Left renal pelvis (tissue), 4 donors: ENCODE measurements at places on chromosomes 11 and 22. TPM values are rescaled to one million over a fixed set of nuclear protein-coding genes. Genes with fewer than 3 reads are reported as not detected.

Gene ESAM
- polyA plus RNA-seq = 67.8 TPM

Gene GGTLC3
- not detected for polyA plus RNA-seq

Gene RASL10A
- 0.33 TPM for polyA plus RNA-seq

Gene CELSR1
- 4.4 TPM for polyA plus RNA-seq

Gene OR4D5
- polyA plus RNA-seq = not detected

DNA sequence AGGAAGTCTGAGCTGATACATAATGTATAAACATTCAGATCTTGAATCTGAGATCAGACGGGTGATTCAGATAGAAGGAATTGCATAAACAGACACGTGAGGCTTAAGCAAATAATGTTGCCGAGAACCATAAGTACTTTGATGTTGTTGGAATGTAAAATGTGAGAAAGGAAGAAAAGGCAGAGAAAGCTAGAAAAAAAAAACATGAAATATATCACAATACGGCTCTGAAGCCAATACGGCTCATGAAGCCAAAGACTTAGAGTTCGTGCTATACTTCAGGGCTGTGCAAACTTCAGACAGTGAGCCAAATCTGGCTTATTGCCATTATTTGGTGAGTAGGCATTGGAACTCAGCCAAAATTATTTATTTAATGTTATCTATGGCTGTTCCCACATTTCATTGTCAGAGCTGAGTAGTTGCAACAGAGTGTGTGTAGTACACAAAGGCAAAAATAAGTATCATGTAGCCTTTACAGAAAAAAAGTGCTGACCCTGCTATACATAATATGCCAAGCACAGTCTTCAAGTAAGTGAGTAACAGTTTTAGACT lies 673.3 kb downstream of the CNTN5 start:
- DNase-seq = no peak

DNA sequence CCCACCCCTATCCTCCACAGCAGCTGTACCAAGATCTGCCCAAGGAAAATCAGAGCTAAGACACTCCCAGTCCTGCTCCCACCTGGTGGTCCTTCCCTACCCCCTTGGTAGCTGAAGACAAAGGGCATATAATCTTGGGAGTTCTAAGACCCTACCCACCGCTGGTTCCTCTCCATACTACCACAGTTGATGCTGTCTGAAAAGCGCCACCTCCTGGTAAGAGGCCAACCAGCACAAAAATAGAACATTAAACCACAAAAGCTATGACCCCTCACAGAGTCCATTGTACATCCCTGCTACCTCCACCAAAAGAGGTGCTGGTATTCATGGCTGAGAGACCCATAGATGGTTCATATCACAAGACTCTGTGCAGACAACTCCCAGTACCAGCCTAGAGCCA lies 161.5 kb upstream of the ARHGAP42 start:
- DNase-seq = no peak

GRCh38 chr11:133911171-133911570 lies 45.6 kb downstream of the IGSF9B start:
- DNase-seq = no peak

- no peak for DNase-seq
Observed at GRCh38 chr11:58639669-58640068, 17.2 kb downstream of the CNTF start.

GRCh38 chr11:64915376-64915887 lies 1.6 kb downstream of the ATG2A start:
- no peak for DNase-seq

DNA sequence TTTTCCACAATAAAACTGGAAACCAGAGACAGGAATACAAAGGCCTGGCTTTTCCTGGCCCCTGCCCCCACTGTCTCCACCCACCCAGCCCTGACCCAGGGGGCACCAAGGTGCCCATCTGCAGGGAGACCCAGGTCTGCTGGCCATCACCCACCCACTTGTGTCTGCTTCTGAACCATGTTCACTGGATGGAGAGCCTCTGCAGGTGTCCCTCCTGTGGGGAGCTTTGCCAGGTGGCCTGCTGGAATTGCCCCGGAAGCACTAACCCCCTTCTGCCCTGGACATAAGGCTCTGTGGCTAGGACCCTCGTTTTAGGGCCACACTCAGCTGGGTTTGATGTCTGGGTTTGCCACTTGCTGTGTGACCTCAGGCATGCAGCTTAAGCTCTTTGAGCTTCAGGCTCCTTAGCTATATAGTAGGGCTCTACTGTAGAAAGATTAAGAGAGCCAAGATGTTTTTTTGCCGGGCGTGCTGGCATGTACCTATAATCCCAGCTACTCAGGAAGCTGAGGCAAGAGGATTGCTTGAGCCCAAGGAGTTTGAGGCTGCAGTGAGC lies 3.9 kb downstream of the SCARF2 start:
- no peak for DNase-seq

GRCh38 chr11:68525336-68525735 lies 64.8 kb downstream of the PPP6R3 start:
- no peak for DNase-seq

DNA sequence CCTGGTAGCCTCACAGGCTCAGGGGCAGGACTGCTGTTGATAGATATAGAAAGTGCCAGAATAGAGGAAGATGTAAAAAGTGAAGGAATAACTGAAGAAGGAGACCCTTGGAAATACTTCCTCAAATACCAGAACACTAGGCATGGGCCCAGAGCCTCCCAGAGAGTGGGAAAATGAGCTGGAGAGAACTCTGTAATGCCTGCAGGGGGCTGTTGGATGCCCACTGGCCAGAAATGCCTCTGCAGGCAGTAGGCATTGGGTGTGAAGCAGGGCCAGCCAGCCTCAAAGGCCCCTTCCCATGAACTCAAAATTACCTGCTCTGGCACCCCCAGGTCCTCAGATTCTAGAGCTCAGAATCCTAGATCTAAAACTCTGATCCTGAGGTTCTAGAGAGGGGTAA lies 15.1 kb downstream of the P2RY2 start:
- no peak for DNase-seq

- no peak for DNase-seq
Observed at GRCh38 chr11:86383041-86383955, 8.6 kb downstream of the CCDC81 start.

DNA sequence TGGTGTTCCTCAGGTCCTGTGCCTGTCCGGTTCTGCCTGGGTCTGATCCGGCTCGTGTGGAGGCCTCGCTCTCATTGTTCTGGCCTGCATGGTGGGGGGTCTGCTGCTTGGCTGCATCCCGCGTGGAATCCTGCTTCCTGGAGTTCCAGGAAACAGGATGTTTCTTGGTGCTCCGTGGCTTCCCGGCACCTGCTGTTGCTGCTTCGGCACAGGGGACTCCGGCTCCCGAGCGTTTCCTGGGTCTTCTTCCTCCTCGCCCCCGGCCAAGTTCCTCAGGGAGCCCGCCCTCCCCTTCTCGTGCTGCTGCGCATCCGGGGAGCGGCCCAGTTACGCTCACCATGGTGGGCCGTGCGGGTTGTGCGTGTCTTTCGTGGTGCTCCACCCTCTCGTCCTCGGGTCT lies 29.9 kb downstream of the GLB1L2 start:
- DNase-seq = no peak

DNA sequence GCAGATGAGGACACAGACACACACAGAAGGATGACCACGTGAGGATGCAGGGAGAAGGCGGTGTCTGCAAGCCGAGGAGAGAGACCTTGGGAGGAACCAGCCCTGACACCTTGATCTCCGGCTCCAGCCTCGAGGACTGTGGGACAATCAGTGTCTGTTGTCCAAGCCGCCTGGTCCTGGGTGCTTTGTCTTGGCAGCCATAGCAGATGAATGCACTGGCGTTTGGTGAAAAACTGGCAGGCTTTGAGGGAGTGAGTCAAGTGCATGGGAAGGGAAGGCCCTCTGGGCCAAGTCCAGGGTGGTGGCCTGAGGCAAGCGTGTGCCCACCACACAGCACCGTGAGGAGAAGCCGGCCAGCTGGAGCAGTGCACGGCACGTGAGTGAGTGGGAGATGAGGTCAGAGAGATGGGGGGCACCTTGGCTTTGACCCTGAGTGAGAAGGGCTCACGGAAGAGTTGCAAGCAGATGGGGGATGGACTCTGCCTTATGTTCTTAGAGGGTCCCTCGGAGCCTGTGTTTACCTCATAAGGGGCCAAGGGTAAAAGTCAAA lies 12.4 kb upstream of the BRSK2 start:
- DNase-seq = no peak

GRCh38 chr11:42967653-42968052 lies 344.1 kb upstream of the API5 start:
- no peak for DNase-seq

DNA sequence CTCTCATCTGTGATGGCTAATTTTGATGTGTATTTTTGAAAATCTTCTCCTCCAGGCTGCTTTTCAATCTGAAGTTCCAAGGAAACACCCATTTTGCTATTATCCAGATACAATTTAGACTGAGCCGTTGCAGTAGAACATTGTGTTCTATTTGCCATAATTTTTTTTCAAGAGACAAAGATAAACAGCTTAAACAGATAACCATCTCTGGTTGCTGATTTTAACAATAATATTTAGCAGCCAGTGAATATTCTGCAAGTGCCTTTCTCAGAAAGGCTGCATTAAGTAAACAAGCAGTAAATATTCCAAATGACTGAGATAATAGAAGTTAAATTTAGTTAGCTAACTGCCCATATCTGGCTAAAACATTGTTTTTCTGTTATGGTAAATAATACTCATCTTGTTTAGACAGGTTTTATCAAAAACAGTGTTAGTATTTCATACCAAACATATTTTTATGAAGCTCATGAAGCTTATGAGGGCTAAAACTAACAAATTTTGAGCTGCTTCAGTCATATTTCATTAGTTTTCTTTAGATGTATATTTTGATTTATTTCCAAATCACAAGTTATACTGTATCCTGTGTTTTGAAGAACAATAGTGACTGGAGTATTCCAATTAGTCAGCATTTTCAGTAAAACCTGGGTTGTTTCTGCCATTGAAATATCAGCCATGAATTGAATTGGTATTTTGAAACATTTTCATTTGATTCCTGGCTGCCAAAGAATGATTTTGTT lies 206.7 kb downstream of the SBF2 start:
- DNase-seq = no peak

DNA sequence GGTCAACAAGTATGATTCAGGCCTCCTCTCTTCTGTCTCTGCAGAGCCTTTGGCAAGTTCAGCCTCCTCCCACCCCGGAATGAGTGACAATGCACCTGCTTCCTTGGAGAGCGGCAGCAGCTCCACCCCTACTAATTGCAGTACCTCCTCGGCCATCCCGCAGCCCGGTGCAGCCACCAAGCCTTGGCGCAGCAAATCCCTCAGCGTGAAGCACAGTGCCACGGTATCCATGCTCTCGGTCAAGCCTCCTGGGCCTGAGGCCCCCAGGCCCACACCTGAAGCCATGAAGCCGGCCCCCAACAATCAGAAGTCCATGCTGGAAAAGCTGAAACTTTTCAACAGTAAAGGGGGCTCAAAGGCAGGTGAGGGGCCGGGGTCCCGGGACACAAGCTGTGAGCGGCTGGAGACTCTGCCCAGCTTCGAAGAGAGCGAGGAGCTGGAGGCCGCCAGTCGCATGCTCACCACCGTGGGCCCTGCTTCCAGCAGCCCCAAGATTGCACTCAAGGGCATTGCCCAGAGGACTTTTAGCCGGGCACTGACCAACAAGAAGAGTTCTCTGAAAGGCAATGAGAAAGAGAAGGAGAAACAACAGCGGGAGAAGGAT lies 220.6 kb downstream of the NAV2 start:
- no peak for DNase-seq

DNA sequence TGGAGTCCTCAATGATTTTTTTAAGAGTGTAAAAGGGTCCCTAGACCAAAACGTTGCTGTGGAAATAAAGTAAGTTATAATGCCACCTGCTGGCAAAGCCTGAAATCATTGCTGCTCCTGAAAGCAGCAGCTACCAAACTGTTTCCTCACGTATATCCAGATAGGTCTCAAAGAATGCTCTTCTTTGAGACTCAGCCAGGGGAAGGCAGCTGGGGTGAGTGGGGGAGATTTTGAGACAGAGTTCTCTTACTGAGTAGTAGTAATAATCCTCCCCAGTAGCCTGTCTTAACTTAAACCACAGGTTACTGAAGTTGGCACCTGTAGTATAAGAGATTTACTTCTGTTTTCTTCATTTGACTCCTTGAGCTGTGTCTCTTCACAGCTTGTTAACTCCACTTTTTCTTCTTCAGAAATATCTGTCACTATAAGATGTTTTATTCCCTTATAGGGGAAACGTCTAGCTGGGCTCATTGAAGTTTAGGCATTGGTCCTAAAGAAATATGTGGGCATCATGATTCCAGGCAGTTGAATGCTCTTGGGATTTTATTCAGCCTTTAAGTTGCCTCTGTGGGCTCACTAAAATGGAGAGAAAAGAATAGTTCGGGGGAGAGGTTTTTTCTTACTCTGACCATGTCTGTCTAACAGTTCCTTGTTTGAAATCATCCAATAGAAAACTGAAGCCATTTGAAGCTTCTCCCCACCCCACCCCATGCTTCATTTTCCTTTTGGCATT lies 77.9 kb downstream of the BTBD10 start:
- DNase-seq = no peak

DNA sequence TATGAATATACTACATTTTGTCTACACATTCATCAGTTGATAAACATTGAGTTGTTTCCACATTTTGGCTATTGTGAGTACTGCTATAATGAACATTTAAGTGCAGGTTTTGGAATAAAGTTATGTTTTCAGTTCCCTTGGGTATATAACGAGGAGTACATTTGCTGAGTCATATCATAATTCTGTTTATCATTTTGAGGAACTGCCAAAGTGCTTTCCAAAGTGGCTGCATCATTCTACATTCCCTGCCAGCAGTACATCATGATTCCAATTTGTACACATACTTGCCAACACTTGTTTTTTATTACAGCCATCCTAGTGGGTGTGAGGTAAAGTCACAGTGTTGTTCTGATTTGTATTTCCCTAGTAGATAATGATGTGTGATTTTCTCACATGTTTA lies 1458.6 kb upstream of the TENM4 start:
- no peak for DNase-seq

GRCh38 chr11:72475381-72475780 lies 41.0 kb upstream of the CLPB start:
- no peak for DNase-seq

DNA sequence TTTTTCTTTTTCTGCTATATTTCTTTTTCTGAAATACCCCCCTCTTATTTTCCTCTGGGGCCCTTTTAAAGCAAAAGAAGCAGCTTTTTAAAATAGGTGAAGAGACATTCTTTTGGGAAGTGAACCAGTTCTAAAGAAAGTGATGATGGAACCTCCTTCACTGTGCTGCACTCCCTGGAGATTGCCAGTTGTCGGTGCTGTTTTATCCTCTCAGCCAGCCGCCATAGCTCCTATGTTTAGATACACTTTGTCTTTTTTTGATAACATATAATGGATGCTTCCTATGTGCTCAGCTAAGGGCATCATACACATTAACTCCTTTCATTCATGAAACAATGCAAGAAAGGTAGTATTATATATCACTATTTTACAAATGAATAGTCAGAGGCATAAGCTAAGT lies 14.0 kb downstream of the CFAP300 start:
- no peak for DNase-seq

GRCh38 chr11:67304511-67305113 lies 1.3 kb downstream of the SSH3 start:
- DNase-seq = no peak

- DNase-seq = no peak
Observed at GRCh38 chr11:112467721-112468120, 207.1 kb upstream of the PLET1 start.
